Type B pancreatic cell (in vitro differentiated cells): ENCODE measurements at places on chromosomes 4 and X. TPM values are rescaled to one million over a fixed set of nuclear protein-coding genes. Genes with fewer than 3 reads are reported as not detected.
A peak's percentile ranks its signal among the peaks of the same experiment; 100 is the strongest.

DNA sequence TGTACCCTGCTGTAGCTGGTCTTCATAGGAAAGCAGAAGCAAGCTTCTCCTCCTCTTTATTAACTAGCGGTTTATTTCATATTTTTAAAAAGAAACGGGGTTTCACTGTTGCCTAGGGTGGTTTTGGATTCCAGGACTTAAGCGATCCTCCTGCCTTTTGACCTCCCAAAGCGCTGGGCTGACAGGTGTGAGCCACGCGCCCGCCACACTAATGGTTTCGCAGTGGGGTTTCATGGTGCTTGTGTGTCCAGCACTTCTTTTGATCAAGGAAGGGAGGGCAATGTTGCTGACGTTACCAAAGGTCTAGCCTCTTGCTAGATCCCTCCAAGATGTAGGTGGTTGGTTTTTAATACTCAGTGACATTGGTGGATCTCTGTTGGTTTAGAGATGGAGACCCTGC, 1.4 kb downstream of the MAEA start:
- H3K27me3 ChIP-seq = no peaks in the 10 kb centered on the region
- no peak for DNase-seq
- H3K4me3 ChIP-seq = peak overlapping the region; percentile 98
- peak overlapping the region; percentile 100 for H3K27ac ChIP-seq
- H3K36me3 ChIP-seq = no peaks in the 10 kb centered on the region

DNA sequence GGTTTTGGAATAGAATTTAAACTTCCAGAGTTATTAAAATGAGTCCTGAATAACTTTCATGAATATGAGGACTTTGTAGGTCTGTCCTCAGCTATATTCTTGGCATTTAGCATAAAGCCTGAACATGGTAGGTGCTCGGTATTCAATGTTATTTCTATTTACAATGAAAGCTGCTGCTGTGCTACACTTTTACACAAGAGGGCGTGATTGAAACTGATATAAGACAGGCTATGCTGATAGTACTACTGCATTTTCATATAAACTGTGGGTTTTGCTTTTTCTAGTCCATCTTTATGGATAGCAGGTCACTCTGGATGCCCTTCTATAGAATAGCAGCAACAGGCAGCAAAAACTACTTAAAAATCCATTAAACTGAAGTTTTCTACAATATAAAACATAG, 12.3 kb upstream of the GNPDA2 start:
- DNase-seq = no peak
- H3K36me3 ChIP-seq = no peaks in the 10 kb centered on the region
- no peak overlapping the region for H3K27ac ChIP-seq
- H3K27me3 ChIP-seq = peaks cover 10% of the 10 kb centered on the region

DNA sequence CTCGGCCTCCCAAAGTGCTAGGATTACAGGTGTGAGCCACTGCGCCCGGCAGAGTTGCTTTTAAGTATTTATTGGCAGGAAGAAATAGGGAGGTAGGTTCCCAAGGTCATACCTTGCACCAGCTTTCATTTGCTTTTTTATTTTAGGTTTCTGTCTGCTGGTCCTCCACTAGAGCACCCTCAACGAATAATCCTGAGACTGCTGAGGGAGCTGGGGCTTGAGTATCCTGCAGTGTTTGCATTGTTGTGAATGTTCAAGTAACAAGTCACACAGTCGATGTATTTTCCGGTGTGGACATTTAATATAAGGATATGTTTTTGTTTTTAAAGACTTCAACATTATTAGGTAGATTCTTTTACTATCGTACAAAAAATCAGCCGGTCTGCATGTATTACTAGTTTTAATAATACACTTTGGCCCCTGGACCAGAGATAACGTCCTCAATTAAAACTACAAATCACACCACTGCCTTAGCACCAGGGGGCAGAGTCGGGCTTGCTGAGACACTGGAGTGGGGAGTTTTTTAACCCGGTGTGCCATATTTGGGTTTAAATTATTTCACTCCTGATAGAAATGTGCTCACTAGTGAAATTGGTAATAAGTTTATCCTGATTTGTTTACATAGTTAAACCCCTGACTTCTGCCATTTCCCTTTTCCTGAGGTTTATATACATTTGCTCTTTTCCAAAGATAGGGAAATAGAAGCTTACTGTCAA, 11.6 kb downstream of the SMIM20 start:
- H3K4me3 ChIP-seq = no peak overlapping the region
- peaks cover 13% of the 10 kb centered on the region for H3K4me1 ChIP-seq

DNA sequence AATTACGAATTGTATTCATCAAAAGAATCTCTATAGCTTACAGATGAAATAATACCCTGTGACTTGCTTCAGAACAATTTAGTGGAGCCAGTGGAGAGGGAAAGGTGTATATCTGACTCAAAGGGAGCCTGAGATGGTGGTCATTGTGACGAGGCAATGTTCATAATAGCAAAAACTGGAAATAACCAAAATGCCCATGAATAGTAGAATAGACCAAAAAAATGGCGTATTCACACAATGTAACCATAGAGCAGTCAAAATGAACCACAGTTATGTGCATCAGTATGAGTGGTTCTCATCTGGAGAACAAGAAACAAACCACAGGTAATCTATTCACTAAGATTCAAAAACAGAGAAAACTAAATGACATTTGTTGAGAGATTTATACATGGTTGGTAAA, 125.3 kb upstream of the CLNK start:
- no peak overlapping the region for H3K4me3 ChIP-seq
- H3K4me1 ChIP-seq = peaks cover 4% of the 10 kb centered on the region
- H3K27me3 ChIP-seq = no peaks in the 10 kb centered on the region
- no peaks in the 10 kb centered on the region for H3K36me3 ChIP-seq
- no peak overlapping the region for H3K27ac ChIP-seq

The ATOH1 gene
- 0.36 and 0.97 TPM in 2 replicates for total RNA-seq
